ENCODE measurements at places on chromosomes 4 and X.
A peak's percentile ranks its signal among the peaks of the same experiment; 100 is the strongest.

DNA sequence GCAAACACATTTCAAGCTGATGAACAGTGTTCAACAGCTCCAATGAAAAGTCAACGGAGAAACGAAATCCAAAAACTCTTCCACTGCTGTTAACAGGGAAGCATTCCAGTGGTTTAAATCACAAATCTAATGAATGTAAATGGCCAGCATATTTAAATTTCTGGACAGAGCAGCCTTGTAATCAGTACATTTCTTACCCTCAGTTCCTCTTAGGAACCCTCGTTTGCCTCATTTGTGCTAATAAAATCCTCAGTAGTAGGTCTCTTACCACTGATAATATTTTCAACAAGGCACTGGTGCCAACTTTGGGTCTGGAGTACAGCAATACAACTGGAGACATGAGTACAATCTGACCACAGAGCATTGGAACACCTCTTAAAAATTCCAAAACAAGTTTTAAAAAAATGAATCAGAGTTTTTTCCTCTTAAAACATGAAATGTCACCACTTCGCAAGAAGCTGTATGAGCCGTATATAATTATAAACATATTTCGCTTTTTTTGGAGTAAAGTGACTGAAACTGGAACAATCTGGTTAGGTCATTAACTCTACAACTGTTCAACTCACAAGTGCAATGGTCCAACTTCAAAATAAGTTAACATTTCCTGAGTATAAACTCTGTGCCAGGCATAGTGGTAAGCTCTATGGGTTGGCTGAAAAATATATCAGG lies 211.2 kb downstream of the CPEB2 start:
- no peak for DNase-seq

DNA sequence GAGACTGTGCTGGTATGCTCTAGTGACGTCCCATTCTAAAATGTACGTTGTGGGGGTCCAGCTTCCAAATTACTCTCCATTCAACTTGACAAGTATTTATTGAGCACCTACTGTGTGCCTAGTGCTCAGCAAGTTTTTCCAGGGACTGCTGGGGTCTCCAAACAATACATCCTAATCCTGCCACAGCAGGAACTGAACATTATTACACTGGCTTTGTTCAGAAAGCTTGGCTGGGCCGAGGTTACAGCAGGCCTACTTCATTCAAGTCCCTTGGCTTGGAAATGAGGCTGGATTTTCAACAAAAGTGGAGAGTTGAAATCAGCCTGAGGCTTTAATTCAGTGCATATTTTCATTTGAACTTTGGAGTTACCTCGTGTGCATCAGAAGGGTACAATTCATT lies 78.0 kb downstream of the GUCY2F start:
- DNase-seq, result no peak

- DNase-seq, result peak; percentile 83
Measured at GRCh38 chr4:6974138-6974848, 64.7 kb downstream of the TBC1D14 start.

DNA sequence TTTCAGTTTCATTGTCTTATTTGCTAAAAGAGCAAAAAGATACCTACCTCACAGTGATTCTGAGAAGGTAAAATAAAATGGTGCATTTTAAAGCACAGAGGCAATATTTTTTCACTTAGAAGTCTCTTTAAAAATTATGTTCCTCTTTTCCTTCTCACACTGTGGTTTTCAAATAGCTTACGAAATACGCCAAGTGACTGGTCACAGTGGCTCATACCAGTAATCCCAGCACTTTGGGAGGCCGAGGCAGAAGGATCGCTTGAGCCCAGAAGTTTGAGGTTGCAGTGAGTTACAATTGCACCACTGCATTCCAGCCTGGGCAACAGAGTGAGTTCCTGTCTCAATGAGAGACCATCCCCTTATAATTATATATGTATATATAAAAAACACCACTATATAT lies 372.6 kb downstream of the FBXO8 start:
- no peak for DNase-seq

DNA sequence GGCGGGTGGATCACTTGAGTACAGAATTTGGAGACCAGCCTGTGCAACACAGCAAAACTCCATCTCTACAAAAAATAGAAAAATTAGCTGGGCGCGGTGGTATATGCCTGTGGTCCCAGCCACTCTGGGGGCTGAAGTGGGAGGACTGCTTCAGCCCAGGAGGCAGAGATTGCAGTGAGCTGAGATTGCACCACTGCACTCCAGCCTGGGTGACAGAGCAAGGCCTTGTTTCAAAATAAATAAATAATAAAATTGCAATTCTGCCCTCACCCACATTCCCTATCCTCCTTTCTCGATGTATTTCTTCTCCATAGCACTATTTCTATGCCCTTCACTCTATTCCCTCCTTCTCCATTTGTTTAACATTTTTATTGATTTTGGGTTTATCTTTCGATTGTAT lies 8.7 kb upstream of the SLAIN2 start:
- no peak for DNase-seq

DNA sequence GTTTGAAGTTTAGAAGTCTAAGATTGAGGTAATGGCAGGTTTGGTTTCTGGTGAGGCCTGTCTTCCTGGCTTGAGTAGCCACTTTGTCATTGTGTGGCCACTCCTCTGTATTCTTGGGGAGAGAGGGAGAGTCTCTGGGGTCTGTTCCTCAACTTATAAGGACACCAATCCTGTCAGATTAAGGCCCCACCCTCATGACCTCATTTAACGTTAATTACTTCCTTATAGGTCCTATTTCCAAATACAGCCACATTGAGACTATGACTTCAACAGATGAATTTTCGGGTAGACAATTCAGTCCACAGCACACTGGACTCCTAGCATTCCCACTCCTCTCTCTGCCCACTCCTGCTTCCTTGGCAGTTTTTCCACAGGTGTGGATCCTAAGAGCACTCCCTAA lies 350.8 kb upstream of the CASK start:
- DNase-seq, result no peak

DNA sequence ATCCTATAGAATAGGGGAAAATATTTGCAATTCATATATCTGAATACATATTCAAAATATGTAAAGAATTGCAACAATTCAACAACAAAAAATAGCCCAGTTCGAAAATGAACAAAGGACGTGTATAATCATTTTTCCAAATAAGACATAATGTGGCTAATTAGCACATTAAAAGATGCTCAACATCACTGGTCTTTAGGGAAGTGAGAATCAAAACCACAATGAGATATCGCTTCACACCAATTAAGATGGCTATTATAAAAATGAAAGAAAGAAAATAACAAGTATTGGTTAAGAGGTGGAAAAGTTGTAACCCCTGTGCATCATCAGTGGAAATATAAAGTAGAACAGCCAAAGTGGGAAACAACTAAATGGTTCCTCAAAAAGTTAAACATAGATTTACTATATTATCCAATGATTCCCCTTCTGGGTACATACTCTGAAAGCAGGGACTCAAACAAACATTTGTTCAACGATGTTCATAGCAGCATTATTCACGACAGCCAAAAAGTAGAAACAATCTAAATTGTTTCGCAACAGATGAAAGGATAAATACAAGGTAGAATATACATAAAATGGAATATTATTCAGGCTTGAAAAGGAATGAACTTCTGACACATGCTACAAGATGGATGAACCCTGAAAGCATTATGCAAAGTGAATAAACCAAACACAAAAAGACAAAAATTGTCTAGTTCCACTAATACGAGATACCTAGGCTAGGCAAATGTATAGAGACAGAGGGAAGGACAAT lies 12.7 kb downstream of the FAM13A start:
- DNase-seq, result no peak

- no peak for DNase-seq
Measured at GRCh38 chr4:118741301-118741855, 56.2 kb downstream of the METTL14 start.

DNA sequence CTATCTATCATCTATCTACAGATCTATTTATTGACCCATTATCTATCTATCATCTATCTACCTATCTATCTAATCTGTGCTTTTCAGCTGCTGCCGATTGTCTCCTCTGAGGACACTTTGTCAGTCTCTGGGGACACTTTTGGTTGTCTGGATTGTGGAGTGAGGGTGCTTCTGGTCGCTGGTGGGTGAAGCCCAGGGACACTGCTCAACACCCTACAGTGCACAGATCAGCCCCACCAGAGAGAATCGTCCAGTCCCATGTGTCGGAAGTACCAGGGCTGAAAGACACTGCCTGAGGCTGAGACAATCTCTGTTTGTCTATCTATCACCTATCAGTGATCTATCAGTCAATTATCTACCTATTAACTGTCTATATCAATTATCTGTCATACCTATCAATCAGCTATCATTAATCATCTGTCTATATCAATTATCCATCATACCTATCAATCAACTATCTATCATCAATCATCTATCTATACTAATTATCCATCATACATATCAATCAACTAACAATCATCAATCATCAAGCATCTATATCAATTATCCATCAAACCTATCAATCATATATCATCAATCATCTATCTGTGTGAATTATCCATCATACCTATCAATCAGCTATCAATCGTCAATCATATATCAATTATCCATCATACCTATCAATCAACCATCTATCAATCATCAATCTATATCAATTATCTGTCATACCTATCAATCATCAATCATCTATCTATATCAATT lies 70.0 kb upstream of the PPP2R3B start:
- no peak for DNase-seq

- DNase-seq, result no peak
Measured at GRCh38 chr4:75708218-75708691, 16.1 kb upstream of the USO1 start.

- no peak for DNase-seq
Measured at GRCh38 chr4:85994576-85994975, 365.3 kb downstream of the MAPK10 start.

- no peak for DNase-seq
Measured at GRCh38 chr4:97987019-97987648, 156.1 kb downstream of the STPG2 start.
